ENCODE measurements at places on chromosomes 11 and 22.

- DNase-seq = peak; percentile 65
Measured at GRCh38 chr11:96199563-96200025, 143.4 kb downstream of the MAML2 start.

GRCh38 chr22:32494971-32495370 lies 20.4 kb downstream of the FBXO7 start:
- no peak for DNase-seq

DNA sequence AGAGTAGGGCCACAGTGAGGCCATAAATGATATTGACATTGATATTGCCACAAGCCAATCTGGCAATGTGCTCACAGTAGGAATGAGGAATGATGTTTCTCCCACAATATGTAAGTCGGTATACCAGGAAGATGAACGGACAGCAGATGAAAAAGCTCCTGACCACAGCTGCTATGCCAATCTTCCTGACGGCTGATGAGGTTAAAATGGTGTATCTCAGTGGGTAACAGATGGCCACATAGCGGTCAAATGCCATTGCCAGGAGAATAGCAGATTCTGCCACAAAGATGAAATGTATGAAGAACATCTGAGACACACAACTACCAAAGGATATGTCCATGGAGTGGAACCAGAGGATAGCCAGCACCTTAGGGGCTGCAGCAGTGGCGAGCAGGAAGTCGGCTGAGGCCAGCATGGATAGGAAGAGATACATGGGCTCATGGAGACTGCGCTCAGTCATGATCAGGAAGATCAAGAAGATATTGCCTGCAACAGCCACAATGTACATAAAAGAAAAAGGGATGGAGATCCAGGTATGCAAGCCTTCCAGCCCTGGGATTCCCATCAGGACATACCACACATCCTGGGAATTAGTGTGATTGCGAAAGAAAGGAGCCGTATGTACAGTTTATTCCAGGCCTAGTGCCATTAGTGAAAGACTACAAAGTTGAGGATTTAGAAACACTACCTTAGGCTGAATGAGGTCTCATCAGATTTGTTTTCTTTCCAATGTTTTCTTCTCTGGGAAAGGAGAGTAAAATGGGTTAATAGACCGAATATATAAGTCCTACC lies 22.2 kb downstream of the OR51V1 start:
- no peak for DNase-seq

- no peak for DNase-seq
Measured at GRCh38 chr11:57434640-57435546, 8.0 kb upstream of the SLC43A3 start.

All from stimulated activated CD4-positive, alpha-beta T cell treated with anti-CD3 and anti-CD28 coated beads, Interleukin-12 subunit alpha, Interleukin-12 subunit beta, amount 100 ng/mL, for 48 hours (primary cell).